ENCODE measurements at places on chromosomes 1 and 21.

DNA sequence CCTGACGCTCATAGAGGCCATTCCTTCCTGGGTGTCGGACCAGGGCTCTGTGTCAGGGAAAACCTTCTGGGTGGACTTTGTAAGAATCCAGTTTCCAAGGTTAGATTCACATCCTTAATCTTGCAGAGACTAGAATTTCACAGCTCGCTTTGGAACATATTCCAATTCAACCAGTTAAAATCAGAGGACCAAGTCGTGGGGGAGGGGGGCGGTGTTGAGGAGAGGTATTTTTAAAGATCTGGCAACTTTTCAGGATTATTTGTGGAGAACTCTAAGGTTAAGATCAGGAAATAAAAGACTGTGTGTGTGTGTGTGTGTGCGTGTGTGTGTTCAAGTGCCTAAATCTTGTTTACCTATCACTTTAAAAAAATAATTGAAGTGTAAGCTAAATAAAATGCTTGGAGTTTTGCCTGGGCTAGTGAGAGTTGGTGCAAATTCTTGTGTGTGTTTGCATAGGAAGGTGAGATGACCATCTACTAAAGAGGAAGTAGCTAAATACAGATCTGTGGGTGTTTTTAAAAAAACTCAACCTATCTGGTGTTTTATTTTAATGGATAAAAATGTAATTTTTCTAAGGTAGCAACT, 21.8 kb downstream of the TENT5C start:
- DNase-seq = no peak

GRCh38 chr1:43041591-43041990, 82.9 kb upstream of the SLC2A1 start:
- no peak for DNase-seq

GRCh38 chr1:230163205-230163604, 96.2 kb downstream of the GALNT2 start:
- DNase-seq = no peak

DNA sequence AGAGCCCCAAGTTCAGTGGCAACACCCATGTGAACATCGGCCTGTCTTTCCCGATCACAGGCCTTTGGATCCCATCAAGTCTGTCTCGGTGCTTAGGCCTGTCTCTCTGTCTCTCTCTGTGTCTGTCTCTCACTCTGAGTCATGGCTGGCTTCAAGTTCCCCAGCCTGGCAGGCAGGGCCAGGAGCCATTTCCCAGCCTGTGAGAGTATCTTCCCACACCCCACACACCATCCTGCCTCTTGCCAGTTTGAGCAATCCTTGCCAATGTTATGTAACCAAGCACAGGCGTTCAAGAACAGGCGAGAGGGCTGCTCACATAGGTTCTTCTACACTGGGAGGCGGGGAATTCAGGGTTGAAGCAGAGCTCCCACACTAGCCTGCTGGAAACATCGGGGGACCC, 70.0 kb upstream of the TMEM51 start:
- no peak for DNase-seq

GRCh38 chr1:40599926-40600325, 65.6 kb downstream of the RIMS3 start:
- no peak for DNase-seq

- no peak for DNase-seq
Observed at GRCh38 chr1:46065405-46065804, 67.0 kb downstream of the PIK3R3 start.

DNA sequence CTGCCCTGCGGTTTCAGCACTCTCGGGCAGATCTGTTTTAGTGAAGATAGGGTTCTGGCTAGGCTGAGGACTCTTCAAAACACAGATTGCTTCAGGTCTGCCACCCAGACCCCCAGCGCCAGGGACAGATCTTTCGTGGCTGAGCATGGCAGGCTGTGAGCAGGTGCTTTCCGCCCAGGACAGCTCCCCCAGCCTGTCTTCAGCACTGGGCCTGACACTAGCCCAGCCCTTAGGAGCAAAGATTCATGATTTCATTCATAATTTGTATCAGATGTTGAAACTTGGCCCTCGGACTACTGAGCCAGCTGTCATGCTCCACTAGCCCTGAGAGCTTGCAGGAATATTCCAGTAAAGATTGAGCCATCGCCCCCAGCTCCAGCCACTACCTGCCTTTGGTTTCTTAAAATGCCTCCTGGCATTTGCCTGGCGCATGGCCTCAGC, 5.9 kb downstream of the ADPRS start:
- DNase-seq = no peak

- DNase-seq = no peak
Observed at GRCh38 chr1:47024141-47024801, 802 bp downstream of the CYP4X1 start.

DNA sequence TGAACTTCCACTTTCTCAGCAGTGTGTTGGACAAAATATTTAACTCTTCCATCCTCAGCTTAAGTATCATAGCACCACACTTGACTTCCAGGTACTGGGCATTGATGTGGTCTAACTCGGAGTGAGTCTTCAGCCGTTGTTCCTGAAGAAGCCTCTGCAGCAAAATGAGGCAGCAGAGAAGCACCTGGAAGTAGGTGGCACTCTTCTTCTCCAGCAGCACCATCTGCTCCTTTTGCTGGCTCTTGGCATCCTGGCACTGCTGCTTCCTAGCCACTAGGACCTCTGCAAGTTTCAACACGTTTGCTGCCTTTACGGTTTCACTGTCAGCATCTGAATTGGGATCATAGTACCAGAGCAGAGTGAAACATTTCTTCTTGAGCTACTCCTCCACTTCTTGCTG, 162.5 kb upstream of the GORAB start:
- no peak for DNase-seq

DNA sequence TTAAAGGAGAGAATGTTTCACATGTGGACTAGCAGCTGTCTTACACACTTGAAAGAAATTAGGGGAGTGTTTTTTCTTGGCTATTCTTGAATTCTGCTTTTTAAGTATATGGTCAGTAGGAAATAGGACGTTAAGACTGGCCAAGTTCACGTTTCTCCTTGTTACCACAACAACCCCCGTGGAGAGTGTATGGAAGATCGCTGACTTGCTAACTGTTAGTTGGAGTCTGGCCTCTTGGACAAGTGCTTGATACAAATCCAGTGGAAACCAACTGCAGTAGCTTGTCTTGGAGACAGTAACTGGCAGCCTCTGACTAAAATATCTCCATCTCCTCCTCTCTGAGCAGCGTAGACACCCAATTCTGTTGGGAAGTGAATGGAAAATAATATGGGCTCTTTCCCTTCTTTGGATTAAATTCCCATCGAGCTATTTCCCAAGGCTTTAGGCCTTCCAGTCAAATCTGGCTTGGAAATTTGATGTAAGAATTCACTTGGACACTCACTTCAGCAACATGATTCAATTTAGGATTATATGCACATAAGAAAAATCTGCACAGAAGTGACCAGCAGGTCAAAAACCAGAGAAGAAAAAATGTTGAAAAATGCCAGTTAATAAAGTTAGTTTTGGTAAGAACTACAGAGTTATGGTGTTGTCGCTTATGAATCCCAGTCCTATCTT, 3.6 kb upstream of the NFIA start:
- DNase-seq = no peak

Data from hepatic stellate cell (primary cell).